NCI-H1436 treated with DMSO at 0.1 percent for 48 hours (cell line): ENCODE measurements at places on chromosomes 4 and X.

- DNase-seq: no peak
These were observed 53.8 kb upstream of the BMP2K start for GRCh38 chr4:78722320-78722719.

- DNase-seq: no peak
These were observed at the start of gene PABPC4L for GRCh38 chr4:134201216-134202161. TSS of gene PABPC4L (minus strand) at chr4:134201789. CDS start at chr4:134201019, 770 bp downstream.

GRCh38 chr4:7236847-7237246 is 44.5 kb downstream of the SORCS2 start:
- DNase-seq: no peak

DNA sequence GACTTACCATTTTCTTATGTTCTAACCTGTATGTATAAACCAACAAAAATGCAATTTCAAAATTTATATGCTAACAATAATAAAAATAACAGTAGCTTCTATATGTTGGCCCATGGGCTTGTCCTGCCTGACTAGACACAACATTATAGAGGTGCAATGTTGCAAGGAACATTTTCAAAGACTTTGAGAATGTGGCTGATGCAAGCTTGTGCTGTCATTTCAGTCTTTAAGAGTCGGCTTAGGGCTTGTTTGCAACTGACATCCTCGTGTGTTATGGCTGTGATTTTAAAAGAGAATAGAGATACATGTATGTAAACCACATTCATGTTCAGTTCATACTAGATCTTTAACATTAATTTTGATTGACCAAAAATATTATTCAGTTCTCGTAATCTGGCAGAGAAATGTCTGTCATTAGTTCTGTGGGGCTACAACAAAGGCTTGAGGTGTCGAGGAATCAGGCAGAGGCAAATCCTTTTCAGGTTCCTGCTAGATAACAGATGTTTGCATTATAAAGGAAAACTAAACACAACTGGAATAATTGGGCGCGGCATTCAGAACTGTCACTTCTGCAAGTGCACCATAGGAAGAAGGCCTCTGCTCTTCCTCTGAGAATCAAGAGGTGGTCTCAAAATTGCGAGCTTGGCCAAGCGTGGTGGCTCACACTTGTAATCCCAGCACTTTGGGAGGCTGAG is 13.1 kb downstream of the TMSB4X start:
- DNase-seq: no peak

- no peak for DNase-seq
These were observed 2.6 kb upstream of the TRPC5 start for GRCh38 chrX:112085149-112085548.

GRCh38 chr4:25068386-25068785 is 37.6 kb upstream of the LGI2 start:
- DNase-seq: no peak

DNA sequence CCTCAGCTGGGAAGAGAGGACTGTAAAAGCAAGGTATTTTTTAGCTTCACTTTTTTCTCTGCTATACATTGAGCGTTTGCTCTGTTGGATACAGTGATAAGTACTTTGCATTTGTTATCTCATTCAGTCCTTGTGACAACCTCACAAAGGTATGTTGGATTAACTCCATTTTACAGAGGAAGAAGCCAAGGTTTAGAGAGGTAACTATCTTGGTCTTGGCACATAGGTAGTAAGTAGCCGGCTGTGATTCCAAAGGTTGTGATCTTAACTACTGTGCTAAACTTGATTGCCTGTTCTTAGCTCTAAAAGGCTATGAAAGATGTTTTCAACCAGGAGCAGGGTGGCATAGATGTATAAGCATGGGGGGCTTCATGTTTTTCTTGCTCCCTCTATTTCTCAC is 134.4 kb downstream of the POLA1 start:
- no peak for DNase-seq

DNA sequence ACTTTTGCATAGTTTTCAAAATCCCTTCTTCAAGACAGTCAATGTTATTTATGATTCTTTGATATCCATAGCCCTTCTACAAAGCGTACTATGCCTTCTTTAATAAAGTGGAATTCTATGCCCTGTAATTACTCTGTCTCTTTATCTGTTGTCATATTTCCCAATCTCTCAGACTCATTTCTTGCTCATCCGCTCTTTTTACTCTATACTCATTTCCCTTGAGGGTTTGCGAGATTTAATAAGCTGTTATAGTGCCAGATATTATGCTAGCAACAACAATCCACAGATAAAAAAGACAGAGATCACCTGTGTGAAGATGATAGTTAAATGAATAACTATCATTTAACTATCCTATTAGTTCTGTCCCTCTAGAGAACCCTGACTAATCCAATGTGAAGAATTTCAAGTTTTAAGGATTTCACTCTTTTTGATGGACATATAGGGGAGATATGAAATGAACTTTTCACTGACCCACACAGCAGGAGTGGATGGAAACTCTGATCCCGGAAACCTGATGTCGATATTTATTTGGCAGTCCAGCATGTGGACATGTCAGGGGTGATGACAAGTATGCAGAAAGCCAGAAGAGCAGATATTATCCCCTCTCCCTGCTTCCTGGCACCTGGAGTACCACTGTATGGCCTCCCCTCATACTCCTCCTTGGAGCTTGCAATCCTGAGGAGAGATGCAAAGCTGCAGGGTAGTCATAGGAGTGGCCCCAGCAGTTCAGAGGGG is 49.7 kb downstream of the TMEM156 start:
- no peak for DNase-seq

DNA sequence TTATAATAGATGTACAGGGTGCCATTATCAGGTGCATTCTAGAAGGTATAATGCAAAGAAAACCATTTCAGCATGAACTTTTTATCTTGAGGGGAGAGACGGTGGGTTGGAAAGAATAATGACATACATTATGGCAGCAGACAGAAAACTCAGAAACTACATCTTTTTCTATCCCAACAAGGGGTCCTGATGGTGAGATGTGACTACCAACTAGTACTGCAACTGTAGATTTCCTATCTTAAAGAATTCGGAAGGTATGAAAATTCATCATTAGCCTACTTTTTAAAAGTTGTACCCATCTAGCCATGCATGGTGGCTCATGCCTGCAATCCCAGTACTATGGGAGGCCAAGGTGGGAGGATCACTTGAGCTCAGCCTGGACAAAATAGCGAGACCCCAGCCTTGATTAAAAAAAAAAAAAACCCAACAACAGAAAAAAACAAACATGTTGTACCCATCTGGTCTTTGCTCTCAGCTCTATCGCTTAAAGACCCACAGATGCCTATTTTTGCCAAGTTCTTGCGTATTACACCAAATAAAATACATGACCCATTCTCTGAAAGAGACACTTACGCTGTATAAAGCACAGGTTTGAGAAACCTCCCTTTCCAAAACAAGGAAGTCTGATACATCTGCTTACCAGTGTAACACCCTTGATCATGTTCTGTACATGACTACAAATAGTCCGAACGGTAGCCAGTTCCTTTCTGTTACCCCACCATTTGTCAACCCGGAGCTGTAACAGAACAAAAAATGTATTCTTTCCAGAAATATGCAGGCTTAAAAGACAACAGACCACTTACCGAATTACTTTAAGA is 1.6 kb downstream of the RPL9 start:
- DNase-seq: no peak

DNA sequence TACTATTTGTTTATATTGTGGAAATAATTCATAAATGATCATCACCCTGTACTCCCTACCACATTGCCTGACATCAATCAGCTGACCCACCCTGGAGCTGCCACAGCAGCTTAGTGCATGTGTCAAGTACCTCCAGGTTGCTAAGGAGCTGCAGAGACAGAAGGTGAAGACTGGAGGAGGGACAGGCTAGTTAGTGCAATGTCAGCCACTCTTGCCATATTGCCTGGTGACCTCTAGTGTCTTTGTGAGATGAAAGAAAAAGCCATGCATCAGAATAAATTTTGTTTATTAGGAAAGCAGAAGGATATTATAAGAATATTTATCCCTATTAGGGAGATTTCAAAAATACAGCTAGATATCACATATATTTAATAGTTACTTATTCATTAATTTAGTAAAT is 243.9 kb upstream of the FAT4 start:
- DNase-seq: no peak

DNA sequence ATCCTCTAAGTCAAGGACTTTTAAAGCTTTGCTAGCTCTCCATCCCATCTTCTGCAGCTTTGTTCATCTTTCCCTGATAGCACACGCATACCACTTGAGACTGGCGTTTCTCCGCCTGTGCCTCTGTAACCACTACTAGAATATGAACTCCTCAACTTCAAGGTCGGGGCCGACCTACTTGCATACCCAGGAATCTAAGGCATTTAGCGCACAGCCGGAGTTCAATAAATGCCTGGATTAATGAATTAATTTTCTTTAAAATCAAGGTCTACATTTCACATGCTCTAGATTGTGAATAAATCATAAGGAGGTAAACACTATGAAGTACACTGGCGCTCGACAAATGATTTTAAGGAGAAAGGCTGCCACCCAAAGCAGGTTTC is 89.3 kb downstream of the HNRNPD start:
- no peak for DNase-seq

GRCh38 chrX:147890756-147891155 is 21.0 kb upstream of the FMR1 start:
- no peak for DNase-seq

GRCh38 chr4:135319685-135320084 is 1118.1 kb upstream of the PABPC4L start:
- no peak for DNase-seq

GRCh38 chr4:107853444-107854355 is 29.0 kb downstream of the SGMS2 start:
- DNase-seq: no peak

GRCh38 chr4:102061133-102061532 is 270.6 kb downstream of the BANK1 start:
- DNase-seq: no peak

GRCh38 chr4:184825141-184825895 is 450 bp downstream of the ACSL1 start:
- DNase-seq: no peak

GRCh38 chr4:165766018-165766417 is 107.0 kb upstream of the TLL1 start:
- DNase-seq: no peak

DNA sequence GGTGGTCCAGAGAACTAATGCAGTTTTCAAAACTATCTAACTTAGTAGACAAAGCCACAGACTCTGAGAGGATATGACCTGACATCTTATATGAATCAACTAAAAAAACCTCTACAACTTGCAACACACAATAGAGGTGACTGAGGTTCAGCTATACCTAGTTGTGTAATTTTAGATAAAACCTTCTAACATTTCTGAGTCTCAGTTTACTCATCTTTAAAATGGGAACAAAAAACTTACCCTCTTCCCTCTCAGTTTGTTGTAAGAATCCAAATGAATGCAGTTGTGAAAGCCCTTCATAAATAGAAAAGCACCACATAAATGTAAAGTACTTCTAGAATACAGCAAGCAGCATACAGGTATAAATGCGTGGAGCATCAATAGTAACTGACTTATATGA is 5.9 kb downstream of the SH3D19 start:
- DNase-seq: no peak

GRCh38 chr4:10949039-10949733 is 264.6 kb upstream of the CLNK start:
- DNase-seq: no peak

- no peak for DNase-seq
These were observed 545 bp downstream of the ABCE1 start for GRCh38 chr4:145098675-145099037.

DNA sequence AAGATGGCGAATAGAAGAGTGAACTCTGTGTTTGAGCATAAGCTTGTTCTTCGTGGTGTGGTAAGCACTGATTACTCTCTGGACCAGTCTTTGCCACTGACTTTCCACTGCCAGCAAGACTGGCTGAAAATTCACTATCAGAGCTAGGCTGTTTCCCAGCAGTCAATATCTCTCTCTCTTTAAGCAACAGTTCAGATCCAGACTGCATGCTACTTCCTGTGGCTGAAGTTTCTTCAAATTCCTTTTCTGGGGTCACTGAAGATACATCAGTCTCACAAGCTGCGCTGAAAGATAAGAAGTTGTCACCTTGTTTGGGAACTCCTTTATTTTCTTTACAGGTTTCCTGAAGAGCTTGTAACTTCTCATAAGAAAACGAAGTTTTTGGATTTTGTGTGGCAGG is 54.0 kb upstream of the FAM120C start:
- DNase-seq: no peak

DNA sequence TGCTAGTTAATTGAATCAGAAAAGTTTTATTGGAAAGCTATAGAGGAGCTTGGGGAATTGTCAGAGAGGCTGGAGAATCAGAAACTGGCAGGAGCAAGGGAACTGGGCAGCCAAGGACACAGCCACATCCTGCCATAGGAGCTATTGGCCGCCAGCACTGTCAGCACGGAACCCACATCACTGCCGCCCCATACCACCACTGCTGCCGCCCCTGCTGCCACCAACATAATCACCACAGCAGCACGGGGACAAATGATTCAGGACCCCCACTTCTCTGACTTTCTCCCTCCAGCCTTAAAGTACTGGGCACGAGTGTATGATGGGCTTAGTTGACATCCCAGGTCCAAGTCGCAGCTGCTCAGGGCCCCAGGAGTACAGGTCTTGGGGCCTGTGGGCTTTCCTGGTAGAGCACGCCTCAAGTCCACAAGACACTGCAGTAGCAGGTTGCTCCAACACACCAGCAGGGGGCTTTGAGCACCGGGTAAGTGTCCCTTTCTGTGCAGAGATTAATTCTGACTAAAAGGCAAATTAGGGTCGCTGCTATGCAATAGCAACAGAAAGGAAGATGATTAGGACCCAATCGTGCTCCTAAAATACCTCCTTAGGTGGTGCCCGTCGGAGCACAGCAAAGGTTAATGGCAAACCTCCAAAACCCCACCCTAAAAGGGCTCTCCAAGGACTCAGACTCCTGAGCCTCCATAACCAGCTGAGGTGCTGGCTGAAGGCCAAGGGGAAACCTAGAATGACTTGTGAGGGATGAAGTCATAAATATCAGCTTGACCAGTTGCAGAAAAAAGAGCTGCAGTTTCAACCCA is 6.9 kb downstream of the PJA1 start:
- DNase-seq: peak; percentile 26

DNA sequence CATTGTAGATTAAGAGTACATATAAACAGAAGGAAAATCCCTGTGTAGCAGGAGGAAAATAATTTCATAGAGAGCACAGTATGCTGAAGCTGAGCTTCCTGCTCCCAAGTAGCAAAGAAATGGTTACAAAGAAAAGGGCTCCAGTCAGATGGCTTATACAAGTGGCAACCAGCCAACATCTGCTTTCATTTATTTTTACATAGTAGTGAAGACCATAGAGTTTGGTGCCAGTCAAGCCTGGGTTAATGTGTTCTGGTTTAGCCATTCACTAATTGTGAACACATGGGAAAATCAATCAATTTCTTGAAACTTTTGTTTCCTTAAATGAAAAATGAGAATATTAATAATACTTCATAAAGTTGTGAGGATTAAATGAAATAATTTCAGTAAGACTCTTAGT is 111.3 kb upstream of the ELOVL6 start:
- DNase-seq: no peak

GRCh38 chr4:166594326-166594946 is 639.9 kb downstream of the SPOCK3 start:
- DNase-seq: peak; percentile 39

- peak; percentile 1 for DNase-seq
These were observed 46.3 kb downstream of the ALPK1 start for GRCh38 chr4:112343330-112344080.
